ENCODE measurements at places on chromosomes 16 and 17.

DNA sequence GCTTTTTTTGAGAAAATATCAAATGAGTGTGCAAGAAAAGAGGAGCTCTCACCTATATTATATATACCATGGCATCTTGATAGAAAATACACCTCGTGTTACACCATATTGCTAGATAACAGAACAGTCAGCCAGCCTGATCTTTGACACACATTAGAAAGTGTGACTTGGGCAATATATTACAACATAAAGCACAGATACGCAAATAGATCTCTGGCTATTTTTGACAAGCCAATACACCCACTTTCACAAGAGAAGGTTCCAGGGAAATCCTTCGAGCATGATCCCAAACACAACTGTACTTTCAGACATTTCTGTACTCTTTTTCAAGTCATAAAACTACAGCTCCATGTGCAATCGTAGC lies 9.4 kb downstream of the GGA2 start:
- DNase-seq: no peak

DNA sequence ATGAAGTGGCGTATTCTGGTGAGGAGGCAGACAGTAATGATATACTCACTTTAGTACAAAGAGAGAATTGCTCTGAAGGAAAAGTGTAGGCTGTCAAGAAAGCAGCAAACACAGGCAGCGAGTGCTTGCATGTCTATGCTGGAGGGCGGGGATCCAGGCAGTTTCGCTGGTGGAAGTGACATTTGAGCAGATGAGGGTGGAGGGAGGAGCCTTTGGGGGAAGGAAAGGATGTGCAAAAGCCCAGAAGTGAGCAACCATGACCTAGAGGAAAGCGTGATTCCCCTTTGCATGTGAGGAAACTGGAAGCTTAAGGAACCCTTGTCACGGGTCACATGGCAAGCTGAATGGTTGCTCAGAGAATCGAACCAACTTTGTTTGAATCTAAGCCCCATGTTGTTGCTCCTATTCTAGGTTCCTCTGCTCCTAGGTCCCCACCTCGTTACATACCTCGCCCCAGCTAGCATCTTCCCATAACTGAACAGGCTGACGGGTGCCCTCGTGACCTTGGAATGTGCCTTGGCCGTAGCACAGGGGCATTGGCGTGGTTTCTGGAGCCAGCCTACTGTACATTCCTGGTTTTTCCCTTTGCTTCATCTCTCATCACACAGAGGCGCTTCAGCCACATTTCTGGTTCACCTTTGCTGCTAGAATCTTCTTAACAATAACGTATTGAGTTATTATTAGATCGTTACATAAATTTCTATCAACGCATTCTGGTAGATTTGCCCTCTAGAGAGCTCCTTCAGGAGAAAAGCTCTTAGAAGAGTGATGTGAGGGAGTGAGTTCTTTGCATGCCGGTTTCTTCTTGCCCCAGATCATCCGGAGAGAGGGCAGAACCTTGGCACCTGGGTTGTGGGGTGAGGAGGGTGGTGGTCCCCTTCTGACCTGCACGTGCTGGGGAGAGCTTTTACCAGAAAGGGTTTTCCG lies 191.8 kb downstream of the SNX29 start:
- no peak for DNase-seq

DNA sequence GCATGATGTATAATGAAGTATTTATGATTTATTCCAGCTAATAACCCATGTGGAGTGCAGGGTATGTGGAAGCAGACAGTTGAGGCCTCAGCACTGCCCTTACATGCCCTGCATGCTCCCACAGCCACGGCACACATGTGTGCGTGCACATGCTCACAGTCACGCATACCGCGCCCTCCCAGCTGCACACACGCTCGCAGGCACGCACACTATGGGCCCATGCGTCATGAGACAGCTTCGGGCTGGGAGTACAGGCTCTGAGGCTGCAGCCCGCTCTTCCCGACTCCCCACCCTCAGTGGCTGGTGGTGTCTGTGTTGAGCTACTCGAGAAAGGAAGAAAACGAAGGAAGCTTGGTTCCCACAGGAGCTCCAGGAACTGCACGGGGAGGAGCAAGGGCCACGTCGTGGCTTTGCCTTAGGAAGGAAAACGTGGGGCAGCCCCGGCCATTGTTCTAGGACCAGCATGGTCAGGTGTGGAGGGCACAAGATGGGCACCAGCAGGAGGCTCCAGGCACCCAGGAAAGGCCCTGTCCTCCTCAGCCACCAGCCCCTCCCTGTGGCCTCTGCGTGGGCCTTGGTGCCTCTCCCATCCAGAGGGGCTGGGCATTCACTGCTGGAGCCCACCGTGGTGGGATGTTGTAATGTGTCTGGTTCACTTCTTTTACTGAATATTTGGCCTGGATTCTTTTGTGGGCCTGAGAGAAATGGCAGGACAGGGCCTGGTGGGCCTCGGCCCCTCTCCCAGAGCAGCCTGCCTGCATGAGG lies 27.5 kb upstream of the CDH15 start:
- DNase-seq: peak; percentile 28

GRCh38 chr17:81956607-81957589 lies 4.1 kb downstream of the NOTUM start:
- peak; percentile 76 for DNase-seq

GRCh38 chr16:31273187-31273586 lies 13.4 kb downstream of the ITGAM start:
- no peak for DNase-seq

- DNase-seq: no peak
Observed at GRCh38 chr16:65316808-65317207, 194.9 kb upstream of the CDH11 start.

DNA sequence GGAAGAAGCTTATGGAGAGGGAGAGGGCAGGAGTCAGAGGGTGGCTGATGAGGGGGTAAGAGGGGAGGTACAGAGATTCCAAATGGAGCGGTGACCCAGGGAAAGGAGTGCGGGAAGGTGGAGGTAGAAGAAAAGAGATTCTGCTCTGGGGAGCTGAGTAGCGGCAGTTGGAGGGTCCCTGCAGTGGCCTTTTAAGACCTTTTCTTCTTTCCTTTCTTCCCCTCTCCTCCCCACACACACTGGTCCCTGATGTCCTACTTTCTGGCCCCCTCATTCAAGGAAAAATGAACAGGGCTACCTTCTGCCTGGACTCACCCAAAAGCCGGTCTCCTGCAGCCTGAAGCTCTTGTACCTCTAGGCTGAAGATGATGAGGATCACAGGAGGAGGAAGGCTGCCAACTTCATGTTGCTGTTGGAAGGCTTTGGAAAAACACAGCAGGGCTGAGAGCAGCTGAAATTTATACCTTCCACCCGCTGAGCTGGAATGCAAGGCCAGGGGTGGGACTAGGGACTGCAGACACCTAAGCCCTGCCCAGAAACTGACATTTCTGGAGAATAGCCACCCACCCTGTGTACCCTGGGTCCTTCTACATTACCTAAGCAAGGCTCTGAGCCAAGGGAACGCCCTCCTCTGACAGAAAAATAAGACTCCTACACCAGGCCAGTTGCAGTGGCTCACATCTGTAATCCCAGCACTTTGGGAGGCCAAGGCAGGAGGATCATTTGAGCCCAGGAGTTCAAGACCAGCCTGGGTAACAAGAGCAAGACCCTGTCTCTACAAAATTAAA lies 9.4 kb upstream of the HEATR6 start:
- DNase-seq: no peak

GRCh38 chr17:16406742-16407674 lies 8.4 kb upstream of the TRPV2 start:
- DNase-seq: peak; percentile 78

- DNase-seq: peak; percentile 72
Observed at GRCh38 chr17:82662711-82663261, 14.5 kb upstream of the WDR45B start.

DNA sequence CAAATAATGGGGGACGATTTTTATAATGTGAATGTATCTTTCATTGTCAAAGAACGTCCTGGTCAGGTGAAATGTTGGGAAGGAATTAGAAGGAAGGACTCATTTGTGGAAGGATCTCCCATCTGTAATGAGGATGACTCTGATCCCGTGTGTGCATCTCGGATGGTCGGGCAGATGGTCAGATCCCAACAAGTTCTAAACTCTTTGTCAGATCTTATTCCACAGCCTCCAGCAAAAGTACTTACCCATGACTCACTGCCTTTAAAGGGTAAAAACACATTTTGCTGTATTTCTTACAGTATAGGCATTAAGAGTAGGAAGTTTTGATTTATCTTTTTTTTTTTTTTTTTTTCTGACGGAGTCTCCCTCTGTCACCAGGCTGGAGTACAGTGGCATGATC lies 539 bp upstream of the KRTAP4-8 start:
- no peak for DNase-seq

DNA sequence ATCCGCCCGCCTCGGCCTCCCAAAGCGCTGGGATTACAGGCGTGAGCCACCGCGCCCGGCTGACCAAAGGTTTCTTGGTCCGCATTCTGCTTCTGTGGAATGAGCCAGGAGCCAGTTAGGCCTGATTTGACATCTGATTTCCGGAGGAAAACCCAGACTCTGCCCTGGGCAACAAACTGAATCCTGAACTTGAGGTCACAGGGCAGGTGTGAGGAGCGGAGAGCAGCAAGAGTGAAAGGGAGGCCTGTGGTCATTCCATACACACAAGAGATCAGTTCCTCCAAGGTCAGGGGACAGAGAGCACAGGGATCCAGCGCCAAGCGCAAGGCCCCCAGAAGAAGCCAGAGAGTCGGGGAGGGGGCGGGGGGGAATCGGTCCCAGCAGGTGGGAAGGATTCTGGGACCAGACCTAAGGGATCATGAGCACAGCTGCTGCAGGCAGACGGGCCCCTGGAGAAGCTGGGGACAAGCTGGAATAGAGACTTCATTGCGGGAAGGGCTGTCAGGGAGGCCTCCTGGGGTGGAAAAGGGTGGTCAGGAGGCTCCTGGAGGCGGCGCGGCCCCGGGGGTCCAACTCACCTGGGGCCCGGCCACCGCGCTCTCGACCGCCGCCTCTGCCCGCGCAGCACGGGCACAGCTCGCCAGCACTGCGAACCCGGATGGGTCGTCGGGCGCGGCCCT lies 436 bp downstream of the SHPK start:
- DNase-seq: no peak
